ENCODE measurements at places on chromosomes 2 and 18.

DNA sequence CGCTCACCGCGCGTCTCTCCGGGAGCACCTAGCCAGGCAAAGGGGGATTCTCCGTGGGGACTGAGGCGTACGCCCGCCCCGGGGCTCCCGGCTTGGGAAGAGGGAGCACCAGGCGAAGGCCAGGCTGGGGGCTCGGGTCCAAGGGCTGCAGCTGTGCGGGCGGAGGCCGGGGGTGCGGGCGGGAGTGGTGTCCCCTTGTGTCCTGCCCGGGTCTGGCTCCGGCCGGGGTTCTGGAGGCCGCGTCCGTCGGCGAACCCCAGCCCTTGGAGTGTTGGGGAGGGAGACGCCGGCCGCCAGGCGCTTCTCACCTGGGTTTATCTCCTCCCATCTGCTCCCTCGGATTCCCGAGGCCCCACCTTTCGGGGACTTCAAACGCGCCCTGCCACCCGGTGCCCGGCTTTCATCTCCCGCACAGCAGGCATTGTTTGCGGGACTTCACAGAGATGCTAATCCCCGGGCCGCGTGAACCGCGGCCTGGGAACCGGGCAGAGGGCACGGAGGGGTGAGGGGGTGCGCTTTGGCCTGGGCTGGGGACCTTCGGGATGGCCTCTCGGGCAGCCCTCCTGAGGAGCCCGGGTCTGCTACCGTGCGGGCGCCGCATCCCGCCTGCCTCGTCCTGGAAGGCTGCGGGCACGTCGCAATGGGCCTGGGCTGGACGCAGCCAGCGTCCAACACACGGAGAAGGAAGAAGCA is 5.0 kb upstream of the GBX2 start:
- no peak for DNase-seq

GRCh38 chr2:172849519-172850217 is 114.0 kb downstream of the RAPGEF4 start:
- no peak for DNase-seq

- no peak for DNase-seq
Measured at GRCh38 chr2:188365058-188365641, 73.5 kb downstream of the GULP1 start.

- DNase-seq, result no peak
Measured at GRCh38 chr2:231480781-231481180, 16.5 kb upstream of the NCL start.

DNA sequence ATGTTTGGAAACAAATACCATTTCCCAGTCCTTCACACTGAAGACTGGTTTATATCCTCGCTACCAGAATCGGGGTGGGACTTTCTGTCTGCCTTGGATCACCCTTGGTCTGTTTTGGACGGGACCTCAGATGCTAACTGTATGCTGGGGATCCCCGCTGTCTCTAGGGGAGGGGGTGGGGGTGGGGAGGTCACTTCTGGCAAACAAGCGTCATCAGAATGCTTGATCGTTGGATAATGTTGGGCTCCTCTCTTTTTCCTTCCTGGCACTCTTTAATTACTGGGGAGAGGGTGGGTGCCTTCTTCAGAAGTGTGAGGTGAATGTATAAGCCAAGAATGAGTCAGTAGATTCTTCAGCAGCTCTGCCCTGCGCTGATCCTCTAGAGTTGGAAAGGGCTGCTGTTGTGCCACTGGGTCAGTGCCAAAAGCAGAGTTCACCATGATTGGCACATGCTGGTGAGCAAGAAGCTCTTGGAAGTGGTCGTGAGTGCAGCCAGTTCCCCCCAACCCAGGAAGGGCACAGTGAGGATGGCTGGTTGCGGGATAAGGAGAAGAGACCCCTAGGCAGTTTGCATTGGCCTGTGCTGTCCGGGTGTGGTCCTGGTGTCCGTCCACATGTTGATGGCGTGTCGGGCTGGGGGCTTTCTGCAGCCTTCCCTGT is 32.2 kb downstream of the DGKD start:
- no peak for DNase-seq

GRCh38 chr2:205686783-205687640 is 4.7 kb downstream of the NRP2 start:
- DNase-seq, result no peak

DNA sequence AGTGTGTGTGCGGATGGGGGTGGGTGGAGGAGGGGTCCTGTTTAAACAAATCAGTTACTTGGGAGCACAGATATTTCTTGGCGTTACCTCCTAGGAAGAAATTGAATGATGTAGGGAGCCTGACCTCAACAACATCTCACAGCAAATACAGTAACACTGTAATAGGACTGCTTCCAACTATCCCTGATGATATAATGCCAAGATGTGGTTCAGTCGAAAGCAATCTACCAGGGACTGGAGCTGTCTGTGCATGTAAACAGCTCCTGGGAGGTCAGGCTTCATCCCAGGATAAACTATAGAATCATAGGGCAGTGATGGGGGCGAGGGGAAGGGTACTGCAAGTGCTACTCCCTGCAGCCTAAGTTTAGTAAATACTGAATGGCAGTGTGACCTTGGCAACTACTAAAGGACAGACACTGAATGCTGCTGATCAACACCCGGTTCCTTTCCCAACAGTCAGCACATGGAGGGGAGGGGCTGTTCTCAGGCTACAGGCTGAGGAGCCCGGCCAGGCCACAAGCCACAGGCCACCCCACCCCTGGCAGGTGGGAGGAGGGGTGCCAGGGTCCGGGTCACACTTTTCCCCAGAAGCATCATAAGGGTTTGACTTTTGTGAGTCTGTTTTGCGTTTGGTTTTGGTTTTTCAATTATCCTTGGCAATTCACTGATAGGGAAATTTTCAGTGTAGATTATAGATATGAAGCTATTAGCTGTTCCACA is 85.3 kb upstream of the ZNF397 start:
- DNase-seq, result no peak

- DNase-seq, result no peak
Measured at GRCh38 chr2:139872032-139872431, 1091.8 kb upstream of the NXPH2 start.

- no peak for DNase-seq
Measured at GRCh38 chr2:55133467-55134315, 83.4 kb upstream of the RTN4 start.

DNA sequence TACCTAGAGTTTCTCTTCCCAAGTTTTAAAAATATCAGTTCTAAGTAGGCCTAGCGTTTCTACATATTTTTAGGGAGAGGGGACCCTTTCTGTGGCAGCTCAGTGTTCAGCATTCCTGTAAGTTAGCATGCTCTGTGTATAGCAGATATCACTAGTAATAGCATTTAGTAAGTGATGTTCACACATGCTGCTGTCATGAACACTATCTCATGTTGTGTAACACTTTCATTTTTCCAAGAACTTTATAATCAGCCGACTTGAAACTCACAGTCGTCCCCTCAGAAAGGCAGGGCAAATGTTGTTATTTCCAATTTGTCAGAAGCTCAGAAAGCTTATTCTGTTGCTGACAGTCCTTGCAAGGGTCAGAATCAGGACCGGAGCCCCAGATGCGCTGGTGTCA is 267.7 kb downstream of the ALPK2 start:
- no peak for DNase-seq

DNA sequence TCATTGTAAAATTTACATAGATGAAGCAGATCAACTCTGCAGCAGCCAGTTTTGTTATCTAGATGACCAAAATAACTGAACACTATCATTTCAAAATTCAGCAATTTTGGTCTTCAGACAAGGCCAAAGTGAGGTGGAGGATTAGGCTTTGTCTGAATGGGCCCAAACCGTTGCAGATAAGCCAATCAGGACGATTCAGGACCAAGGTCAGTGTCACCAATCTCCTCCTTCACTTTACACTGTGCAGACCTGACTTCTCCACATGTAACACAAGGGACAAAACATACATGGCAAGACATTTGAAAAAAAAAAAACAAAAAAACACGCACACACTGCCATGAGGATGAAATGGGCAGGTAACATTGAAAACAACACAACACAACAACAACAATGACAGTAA is 211.2 kb downstream of the NAPG start:
- DNase-seq, result no peak

DNA sequence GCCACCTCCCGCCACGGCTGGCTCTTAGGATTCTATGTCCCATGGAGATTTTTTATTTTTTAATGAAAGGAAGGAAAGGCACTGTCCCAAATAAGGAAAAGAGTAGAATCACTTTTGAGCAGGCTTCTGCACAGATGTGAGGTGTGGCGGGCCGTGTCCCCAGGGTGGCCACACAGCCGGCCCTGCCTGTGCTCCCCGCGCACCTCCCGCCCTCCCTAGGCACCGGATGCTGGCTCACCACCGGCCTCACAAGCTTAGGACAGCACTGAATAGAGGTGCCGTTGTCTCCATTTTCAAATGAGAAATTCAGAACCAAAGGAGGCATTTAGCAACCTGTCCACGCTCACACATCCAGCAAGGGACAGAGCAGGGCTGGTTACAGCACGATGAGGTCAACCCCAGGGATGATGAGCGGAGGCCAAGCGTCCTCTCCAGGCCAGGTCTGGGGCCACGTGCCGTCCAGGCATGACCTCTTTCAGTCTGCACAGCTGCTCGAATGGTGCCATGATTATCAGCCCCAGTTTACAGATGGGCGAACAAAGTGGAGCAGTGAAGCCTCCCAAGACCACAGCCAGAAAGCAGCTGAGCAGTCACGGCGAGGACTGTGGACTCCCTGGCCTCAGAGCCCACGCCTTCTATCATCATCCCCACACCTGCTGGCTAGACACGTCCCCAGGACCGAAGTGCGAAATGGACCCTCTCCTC is 20.7 kb upstream of the TEX51 start:
- DNase-seq, result no peak

Measured in NCI-H510A treated with DMSO at 0.1 percent for 48 hours (cell line).